Activated CD4-positive, CD25-positive, alpha-beta regulatory T cell (primary cell): ENCODE measurements at places on chromosomes 2 and 18.

DNA sequence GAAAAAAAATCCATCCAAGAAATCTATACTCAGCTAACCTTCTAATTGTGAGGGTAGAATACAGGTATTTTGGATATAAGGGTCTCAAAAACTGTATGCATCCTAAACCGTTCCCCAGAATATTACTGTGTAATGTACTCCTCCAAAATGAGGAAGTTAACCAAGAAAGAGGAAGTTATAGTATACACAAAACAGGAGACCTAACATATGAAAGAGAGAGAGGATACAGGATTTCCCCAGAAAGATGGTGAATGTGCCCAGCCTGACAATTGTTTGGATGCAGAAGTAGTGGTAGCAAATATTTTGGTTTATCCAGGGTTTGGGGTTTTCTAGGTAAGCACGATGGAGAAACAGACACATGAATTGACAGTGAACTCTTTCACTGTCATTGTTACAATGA is 50.6 kb downstream of the GALNT3 start:
- DNase-seq: no peak

DNA sequence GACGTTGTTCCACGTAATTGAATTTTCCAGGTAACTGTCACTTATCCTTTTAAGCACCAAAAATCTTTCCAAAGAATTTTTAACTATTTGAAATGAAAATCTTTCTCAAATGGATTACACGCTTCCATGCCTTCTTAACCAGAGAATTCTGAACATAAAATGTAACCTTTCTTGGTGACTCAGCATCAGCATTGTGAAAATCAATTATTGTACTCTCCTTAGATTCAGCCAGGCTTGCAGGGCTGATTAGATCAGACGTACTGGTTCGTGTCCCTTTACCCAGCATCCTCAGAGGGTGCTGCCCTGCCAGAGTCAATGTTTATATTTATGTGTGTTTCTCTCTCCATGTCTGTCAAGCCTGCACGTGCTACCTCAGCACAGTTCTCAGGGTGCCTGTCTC is 623.9 kb downstream of the CNTNAP5 start:
- no peak for DNase-seq

DNA sequence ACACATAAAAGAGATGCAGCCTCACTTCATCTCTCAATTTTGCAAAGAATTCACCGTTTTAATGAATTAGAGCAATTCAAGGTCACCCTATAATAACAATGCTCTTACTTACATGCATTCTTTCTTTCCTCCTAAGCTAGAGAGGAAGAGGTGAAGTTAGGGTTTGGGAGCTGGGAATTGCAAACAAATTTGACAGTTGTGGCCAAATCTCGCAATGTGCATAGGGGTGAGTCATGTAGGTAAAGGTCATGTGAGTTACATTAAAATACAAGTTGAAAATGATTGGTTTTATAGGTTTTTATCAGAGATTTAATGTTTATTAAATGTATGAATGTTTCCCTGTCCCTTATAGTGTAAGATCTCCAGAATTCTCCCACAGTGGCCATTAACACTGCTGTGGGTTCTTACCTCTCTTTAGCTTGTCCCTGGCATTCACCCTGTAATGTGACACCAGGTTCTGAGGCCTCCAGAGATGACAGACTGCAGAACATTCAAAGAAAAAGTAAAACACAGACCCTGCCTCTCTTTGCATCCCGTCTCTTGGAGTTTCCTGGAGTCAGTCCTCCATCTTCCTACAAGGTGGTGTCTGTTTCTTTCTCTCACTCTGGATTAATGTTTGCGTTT is 53.7 kb upstream of the LGALSL start:
- no peak for DNase-seq

DNA sequence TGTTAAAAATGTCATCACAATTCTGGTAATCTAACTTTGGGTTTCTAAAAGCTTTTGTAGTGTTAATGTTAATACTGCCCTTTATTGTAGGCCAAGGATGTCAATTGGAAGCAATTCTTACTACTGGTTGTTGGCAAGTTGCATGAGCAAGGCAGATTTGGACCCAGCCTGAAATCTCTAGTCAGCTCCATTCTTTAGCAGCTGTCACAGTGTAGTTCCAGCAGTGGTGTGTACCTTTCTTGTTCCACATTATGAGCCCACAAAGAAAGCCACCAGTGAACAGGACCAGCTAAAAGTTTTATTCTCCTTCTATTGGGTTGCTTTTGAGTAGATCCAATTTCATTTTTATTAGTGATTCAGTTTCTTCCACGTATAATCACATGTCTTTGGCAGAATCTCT is 133.8 kb downstream of the CAMKMT start:
- no peak for DNase-seq

DNA sequence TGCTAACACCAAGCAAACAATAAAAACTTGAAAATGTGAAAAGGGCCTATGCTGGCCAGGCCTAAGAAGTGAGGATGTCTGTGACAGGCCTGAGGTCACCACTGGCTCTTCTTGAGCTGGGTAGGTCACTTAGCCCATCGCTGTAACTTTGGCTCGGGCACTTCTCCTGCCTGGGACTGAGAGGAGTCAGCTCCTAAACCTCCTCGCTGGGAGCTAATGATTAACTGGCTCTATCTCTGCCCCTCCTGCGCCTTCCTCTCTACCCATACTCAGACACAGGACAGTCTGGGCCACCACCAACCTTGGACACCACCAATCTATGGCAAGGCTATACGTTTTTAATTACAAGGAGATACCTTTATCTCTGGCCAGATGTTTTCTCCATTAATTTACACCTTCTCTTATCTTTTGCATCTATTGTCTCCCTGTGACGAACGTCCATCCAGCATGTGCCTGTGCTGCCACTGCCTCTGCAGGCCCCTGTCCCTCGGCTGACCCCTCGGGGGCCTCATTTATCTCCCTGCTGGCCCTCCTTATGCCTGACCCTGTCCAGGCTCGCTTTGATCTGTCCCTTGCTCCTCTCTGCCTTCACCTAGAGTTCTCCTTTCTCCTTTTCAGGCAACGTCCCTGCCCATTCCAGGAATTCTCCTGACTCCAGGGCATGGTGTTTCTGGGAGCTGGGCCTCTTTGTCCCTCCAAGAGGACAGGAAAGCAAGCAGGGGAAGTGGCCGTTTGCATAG is 149.1 kb upstream of the GATA6 start:
- no peak for DNase-seq

GRCh38 chr2:217371781-217372213 is 511.9 kb upstream of the TNP1 start:
- DNase-seq: no peak

GRCh38 chr2:12416600-12416999 is 300.1 kb upstream of the TRIB2 start:
- DNase-seq: peak; percentile 23

- DNase-seq: no peak
These were observed 537.1 kb upstream of the ID2 start for GRCh38 chr2:8144785-8145184.

DNA sequence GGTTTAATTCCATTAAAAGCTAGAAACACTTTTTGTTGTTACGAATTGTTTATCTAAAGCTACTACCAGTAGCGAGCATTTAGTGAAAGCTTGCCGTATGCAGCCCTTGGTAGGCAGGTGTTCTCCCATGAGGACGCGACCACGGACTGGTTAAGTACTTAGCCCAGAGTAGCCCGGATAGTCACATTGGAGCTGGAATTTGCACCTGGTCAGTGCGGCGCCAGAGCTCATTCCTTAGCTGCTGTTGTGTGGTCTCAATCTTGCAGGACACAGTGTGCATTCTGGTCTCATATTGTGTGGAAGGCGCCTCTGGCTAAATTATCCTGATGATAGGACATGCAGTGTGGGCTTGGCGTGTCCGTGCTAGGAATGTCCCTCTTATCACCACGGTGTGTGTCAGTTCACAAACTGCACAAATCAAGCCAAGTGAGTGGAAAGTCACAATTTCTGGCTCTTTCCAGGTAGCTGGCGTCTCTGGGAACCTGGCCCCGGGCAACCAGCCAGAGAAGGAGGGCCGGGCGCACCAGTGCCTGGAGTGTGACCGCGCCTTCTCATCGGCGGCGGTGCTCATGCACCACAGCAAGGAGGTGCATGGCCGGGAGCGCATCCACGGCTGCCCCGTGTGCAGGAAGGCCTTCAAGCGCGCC is 133.3 kb downstream of the ZNF236 start:
- no peak for DNase-seq

DNA sequence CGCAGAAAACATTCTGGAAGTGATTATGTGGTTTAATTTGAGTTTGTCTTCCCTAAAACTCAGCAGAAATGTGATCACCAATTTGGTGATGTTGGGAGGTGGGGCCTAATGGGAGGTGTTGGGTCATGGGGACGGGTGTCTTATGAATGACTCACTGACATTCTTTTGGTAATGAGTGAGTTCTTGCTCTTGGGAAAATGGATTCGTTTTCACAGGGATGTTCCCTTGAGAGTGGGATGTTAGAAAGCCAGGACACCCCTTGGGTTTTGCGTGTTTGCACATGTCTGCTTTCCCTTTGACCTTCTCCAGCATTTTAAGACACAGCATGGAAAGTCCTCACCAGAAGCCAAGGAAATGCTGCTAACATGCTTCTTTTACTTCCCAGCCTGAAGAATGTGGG is 321.5 kb upstream of the NT5C1B start:
- DNase-seq: no peak

- DNase-seq: no peak
These were observed 28.6 kb upstream of the CERS6 start for GRCh38 chr2:168427451-168427850.

DNA sequence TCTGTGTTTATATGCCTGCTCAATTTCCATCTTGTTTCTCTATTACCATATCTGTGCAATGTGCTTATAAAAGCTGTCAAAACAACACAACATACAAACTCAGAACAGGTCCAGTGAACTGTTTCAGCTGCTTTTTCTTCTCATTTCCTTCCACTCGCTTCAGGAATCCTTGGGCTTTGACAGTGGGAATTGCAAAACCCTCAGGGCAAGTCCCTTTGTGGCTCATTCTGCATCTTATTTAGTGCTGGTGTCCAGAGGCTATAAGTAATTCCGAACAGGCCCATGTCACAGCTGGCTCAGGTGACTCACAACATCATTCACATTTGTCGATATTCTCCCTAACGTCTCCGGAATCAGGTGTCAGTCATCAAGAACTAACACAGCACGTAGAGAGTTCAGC is 309.9 kb upstream of the ZNF521 start:
- DNase-seq: no peak

DNA sequence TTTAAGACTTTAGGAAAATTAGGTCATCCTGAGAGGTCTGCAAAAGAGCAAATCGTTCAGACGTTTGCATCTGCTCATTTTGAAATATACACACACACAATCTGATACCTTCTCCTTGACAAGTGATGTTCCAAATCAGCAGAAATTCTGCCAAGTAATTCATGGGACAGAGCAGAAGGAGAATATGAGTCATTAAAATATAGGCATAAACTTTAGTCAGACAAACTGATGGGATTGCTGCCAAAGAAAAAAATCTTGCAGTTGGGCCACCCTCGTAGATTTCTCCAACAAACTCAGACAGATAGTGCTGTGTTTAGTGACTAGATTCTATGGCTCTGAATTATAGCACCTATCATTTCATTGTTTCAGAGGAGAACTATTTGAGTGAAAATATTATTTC is 336.3 kb downstream of the NYAP2 start:
- no peak for DNase-seq

GRCh38 chr2:112831946-112832840 is 4.4 kb downstream of the IL1B start:
- DNase-seq: no peak

DNA sequence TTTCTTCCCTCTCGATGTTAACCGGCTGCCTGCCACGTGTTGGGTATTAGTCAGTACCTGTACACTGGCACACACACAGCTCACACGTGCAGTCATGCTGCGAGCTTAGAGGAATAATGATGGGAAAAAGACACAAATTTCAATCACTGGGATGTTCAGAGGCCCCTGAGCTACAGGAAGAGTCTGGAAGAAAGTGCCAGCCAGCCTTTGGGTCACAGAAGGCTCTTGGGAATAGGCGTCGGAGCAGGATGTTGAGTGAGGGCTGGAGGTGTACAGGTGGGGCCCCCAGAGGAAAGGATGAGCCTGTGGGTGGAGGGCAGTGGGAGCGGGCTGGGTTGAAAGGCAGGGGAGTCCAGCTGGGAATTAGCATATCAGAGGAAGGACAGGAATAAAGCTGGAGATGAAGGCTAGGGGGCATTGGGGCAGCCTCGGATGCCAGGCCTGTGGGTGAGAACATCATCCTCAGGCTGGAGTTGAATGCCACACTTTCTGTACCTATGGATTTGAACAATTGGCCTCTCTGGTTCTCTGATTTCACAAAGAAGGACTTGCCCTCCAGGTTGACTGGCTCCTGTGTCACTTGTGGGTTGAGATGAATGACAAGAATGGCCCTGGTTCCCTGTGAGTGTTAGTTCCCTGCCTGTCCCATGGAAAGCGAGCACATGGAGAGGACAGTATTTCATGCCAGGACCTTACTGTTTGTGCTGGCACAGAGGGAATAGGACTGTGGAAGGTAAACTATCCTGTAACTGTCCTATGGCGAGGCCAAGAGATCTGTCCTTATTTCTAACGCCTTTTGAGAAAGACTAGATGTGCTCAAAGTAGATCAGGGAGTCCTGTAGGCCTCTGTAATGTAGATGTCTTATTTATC is 40.6 kb downstream of the GREB1 start:
- no peak for DNase-seq

GRCh38 chr2:182941121-182941722 is 74.8 kb upstream of the FRZB start:
- no peak for DNase-seq

DNA sequence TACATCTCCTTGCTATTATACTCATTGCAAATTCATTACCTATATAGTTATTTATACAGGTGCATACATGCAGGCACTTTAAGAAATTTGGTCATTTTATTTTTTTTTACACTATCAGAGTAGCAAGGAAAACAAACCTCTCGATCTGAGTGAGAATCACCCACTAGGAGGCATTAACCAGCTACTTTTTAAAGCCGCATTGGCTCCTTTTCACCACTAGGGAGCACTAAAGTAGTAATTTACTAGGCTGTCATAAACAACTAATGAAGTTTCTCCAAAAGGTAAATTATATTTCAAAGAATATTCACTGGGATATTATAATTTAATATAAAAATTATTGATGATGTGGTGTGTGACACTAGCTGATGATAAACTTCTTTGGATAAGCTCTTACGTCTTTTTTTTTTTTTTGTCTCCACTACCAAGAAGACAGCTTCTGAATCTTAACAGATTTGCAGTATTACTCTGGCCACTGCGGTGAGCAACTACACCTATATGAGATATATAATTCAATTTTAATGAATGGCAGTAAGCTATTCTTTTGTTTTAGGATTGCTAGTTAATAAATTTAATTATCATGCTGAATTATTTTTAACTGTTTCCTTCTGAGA is 101.9 kb downstream of the NOL4 start:
- no peak for DNase-seq

GRCh38 chr2:230601510-230601909 is 111.1 kb upstream of the CAB39 start:
- DNase-seq: no peak

GRCh38 chr2:225340923-225341322 is 58.6 kb upstream of the NYAP2 start:
- DNase-seq: no peak

DNA sequence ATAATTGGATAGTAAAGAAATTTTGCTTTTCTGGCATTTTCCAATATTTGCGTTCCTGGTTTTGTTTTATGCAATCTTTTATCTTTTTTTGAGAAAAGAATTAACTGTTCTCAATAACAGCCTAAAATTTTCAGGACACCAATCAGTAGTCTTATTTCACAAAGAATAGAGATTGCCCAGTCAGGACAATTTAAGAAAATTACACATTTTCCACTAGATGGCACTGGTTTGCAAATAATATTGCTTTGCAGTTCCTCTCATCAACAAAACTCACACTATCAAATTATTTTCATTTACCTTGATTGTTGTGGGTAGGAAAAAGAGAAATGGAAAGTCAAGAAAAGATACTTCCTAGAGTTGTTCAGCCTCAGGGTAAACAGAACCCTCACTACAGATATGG is 2.4 kb upstream of the RBM45 start:
- no peak for DNase-seq

GRCh38 chr2:222270396-222270795 is 28.4 kb downstream of the PAX3 start:
- DNase-seq: no peak
